Renal cortex interstitium (tissue), 15 donors: ENCODE measurements at places on chromosomes 3 and 15. TPM values are rescaled to one million over a fixed set of nuclear protein-coding genes. Genes with fewer than 3 reads are reported as not detected.

GRCh38 chr3:128784232-128784631 lies 58.2 kb downstream of the RAB7A start:
- no peak for DNase-seq

DNA sequence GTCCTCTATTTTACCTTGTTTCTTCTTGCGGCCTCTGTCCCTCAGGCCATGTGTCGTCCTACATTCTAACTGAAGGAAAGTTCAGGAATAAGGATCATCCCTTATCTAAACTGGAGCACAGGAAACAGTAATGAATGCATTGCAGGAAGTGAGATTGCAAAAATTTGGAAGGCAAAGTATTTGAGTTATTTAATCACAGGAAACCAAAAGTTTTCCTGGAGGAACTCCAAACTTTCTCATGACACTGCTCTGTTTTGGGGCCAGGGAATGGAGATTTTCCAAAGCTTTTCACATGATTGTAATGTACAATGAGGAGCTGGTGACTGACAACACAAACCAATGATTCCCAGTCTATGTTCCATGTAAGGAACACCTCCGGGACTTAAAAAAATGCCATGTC lies 57.8 kb upstream of the PLSCR4 start:
- no peak for DNase-seq

GRCh38 chr15:25796395-25796794 lies 66.7 kb downstream of the ATP10A start:
- DNase-seq = no peak

DNA sequence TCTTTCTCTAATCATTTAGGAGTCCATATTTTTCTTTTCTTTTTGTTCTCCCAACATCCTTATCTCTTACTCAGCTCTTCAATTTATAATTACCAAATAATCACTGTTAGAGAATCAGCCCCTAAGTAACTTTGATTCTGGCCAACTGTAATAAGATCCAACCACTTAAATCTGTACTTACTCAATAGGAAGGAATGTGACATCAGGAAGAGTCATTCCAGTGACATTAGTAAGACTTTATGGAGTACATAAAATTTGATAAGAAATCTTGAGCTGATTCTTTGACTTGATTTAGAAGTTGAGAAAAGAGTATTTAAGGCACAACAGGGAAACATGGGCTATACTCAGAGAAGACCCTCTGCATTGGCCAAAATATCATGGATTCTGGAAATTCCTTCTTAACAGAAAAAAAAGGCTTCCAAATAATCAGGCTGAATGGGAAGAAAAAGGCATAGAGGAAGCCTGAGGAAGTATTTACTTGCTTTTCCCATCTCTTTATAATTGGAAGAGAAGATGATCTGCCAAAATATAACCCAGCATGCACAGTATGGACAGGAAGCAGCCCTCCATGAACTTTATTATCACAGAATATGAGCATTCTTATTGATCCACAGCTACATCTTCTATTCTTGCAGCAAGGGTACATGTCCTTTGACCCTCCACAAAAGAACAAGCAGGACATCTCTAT lies 289.7 kb upstream of the TPRG1 start:
- DNase-seq = no peak

- DNase-seq = no peak
Measured at GRCh38 chr3:191987831-191988350, 526.9 kb downstream of the PYDC2 start.

The HAPLN3 gene
- polyA plus RNA-seq = 5.1 TPM

The BFSP2 gene
- polyA plus RNA-seq = not detected

The ADCY5 gene
- 10.0 TPM for polyA plus RNA-seq

The GOLGA8M gene
- polyA plus RNA-seq = 2.5 TPM

The ZCWPW2 gene
- 2.2 TPM for polyA plus RNA-seq
